Upper lobe of left lung (tissue), 6 donors: ENCODE measurements at places on chromosomes 4 and X. TPM values are rescaled to one million over a fixed set of nuclear protein-coding genes. Genes with fewer than 3 reads are reported as not detected.

TLR1 gene
- 16.4 TPM for total RNA-seq

GPC3 gene
- 55.3 TPM for total RNA-seq

CENPVL1 gene
- total RNA-seq, result not detected

BEND4 gene
- total RNA-seq, result 0.22 TPM

MAGEB3 gene
- not detected for total RNA-seq

DNA sequence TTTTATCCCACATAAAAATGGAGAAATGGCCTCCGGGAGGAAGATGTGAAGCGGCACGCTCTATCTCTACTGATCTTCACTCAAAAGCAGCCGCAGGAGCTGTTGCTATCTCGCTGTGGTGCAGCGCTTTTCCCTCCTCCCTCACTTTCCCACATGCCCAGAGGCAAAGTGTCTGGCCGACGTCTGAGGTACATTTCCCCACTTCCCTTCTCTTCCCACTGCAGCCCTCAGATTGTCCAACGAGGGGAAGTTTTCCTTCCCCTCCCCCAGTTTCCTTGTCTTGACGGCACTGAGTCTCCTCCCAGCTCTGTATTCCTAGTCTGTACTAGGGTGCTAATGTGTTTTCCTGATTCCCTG, 660 bp upstream of the COL25A1 start:
- H3K27me3 ChIP-seq, result peaks cover 4% of the 10 kb centered on the region
- DNase-seq, result no peak
- peaks cover 20% of the 10 kb centered on the region for H3K4me1 ChIP-seq
- no peaks in the 10 kb centered on the region for H3K36me3 ChIP-seq

- H3K27me3 ChIP-seq, result no peaks in the 10 kb centered on the region
- H3K27ac ChIP-seq, result no peak overlapping the region
- DNase-seq, result no peak
- no peaks in the 10 kb centered on the region for H3K36me3 ChIP-seq
- no peaks in the 10 kb centered on the region for H3K4me1 ChIP-seq
- H3K4me3 ChIP-seq, result no peak overlapping the region
Observed at GRCh38 chr4:188082796-188083195, 26.6 kb downstream of the TRIML2 start.

- H3K27ac ChIP-seq, result no peak overlapping the region
- no peaks in the 10 kb centered on the region for H3K4me1 ChIP-seq
- no peaks in the 10 kb centered on the region for H3K36me3 ChIP-seq
- DNase-seq, result no peak
Observed at GRCh38 chr4:26746802-26747213, 113.8 kb upstream of the STIM2 start.

DNA sequence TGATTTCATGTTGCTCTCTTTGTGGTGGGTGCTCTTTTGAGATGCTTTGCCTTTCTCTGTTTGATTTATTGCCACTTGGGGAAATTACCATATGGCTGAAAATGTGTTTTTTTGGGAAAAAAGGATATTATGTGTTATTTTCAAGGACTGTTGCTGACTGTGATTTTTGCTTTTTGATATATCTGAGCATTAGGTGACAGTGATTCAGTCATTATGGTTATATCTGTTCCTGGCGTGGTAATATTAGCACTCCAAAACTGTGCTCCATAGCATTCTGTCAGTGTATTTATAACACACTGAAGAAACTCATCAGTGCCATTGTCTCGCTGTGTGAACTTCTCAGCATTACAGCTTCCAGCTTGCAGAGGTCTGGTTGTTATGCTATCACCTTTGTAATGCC, 73.8 kb downstream of the PHEX start:
- no peak overlapping the region for H3K4me3 ChIP-seq
- no peaks in the 10 kb centered on the region for H3K27me3 ChIP-seq
- H3K4me1 ChIP-seq, result no peaks in the 10 kb centered on the region
- no peak overlapping the region for H3K27ac ChIP-seq
- no peaks in the 10 kb centered on the region for H3K36me3 ChIP-seq

- DNase-seq, result no peak
- H3K4me1 ChIP-seq, result no peaks in the 10 kb centered on the region
- no peaks in the 10 kb centered on the region for H3K36me3 ChIP-seq
- H3K27ac ChIP-seq, result no peak overlapping the region
- no peaks in the 10 kb centered on the region for H3K27me3 ChIP-seq
Observed at GRCh38 chr4:6374575-6374974, 97.8 kb downstream of the PPP2R2C start.

GRCh38 chrX:41334363-41335197, 618 bp downstream of the DDX3X start:
- H3K36me3 ChIP-seq, result no peaks in the 10 kb centered on the region
- peak overlapping the region; percentile 70 for H3K4me3 ChIP-seq
- DNase-seq, result peak; percentile 97
- peak overlapping the region; percentile 99 for H3K27ac ChIP-seq

DNA sequence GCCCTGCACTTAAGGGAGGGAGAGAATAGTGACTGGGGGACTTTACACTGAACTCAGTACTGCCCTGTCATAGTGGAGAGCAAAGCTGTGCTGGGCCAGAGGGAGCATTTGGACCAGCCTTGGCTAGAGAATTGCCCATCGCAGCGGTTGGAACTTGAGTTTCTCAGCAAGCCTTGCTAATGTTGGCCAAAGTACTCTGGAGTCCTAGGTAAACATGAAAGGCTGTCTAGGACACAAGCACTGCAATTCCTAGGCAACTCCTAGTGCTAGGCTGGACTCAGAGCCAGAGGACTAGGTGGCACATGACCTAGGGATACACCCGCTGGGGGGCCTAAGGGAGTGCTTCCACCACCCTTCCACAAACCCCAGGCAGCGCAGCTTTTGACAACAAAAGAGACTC, 15.0 kb downstream of the MED14 start:
- H3K4me1 ChIP-seq, result no peaks in the 10 kb centered on the region
- no peak for DNase-seq
- H3K27ac ChIP-seq, result no peak overlapping the region
- no peak overlapping the region for H3K4me3 ChIP-seq
